Tracheal epithelial cell (primary cell): ENCODE measurements at places on chromosomes 11 and 22. TPM values are rescaled to one million over a fixed set of nuclear protein-coding genes. Genes with fewer than 3 reads are reported as not detected.

The KLHL35 gene
- total RNA-seq: 2.4 TPM in 1 of 2 replicates, not detected in the other

The ZBTB16 gene
- 2.4 and 8.3 TPM in 2 replicates for total RNA-seq

The PUS3 gene
- 10.1 and 18.5 TPM in 2 replicates for total RNA-seq

The PATE2 gene
- total RNA-seq: not detected in 2 replicates

The FHIP1B gene
- total RNA-seq: 8.9 and 10.2 TPM in 2 replicates
